ENCODE measurements at places on chromosomes 13 and 19.

GRCh38 chr13:39682310-39682709 is 26.8 kb downstream of the COG6 start:
- no peak for DNase-seq

GRCh38 chr19:3646336-3647092 is 19.9 kb upstream of the CACTIN start:
- DNase-seq: no peak

- DNase-seq: peak; percentile 12
Measured at GRCh38 chr13:77508959-77509620, 26.4 kb upstream of the SCEL start.

GRCh38 chr13:24997367-24997967 is 98.5 kb upstream of the PABPC3 start:
- peak; percentile 50 for DNase-seq

DNA sequence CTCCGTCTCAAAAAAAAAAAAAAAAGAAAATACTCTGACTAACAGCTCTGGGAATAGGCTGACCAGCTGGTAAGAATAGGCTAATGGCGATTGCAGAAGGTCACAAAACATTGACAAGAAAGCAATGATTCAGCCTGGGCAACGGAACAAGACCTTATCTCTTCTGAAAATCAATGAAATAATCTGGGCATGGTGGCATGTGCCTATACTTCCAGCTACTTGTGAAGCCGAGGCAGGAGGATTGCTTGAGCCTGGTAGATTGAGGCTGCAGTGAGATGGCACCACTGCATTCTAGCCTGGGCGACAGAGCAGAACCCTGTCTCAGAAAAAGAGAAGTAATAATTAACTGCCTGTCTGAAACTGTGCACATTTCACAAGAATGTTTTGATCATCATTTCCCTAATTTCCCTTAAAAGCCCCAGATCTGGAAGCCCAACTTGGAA is 18.8 kb upstream of the MTRF1 start:
- DNase-seq: no peak

- DNase-seq: peak; percentile 16
Measured at GRCh38 chr19:4521170-4521887, 3.0 kb upstream of the PLIN4 start.

DNA sequence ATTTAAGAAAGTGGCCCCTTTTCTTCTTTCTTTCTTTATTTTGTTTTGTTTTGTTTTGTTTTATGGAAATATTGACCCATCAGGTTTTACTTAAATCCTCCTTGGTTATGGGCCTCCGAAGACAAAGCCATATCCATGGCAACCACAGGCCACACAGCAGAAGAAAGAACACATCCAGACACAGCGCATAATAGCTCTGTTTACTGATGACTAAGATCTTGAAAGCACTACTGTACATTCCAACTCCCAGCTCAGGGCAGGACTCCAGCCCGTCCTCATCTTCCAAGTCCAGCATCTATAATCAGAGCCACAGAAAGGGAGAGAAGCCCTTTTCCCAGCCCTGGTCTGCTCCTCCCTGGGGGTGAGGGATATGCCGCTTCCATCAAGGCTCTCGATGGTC is 84.3 kb downstream of the NUFIP1 start:
- DNase-seq: peak; percentile 99

GRCh38 chr13:89571676-89572075 is 1775.8 kb upstream of the MIR17HG start:
- no peak for DNase-seq

GRCh38 chr13:24724714-24725113 is 39.3 kb upstream of the RNF17 start:
- no peak for DNase-seq

GRCh38 chr19:7934766-7935165 is 8.7 kb downstream of the TIMM44 start:
- DNase-seq: no peak

DNA sequence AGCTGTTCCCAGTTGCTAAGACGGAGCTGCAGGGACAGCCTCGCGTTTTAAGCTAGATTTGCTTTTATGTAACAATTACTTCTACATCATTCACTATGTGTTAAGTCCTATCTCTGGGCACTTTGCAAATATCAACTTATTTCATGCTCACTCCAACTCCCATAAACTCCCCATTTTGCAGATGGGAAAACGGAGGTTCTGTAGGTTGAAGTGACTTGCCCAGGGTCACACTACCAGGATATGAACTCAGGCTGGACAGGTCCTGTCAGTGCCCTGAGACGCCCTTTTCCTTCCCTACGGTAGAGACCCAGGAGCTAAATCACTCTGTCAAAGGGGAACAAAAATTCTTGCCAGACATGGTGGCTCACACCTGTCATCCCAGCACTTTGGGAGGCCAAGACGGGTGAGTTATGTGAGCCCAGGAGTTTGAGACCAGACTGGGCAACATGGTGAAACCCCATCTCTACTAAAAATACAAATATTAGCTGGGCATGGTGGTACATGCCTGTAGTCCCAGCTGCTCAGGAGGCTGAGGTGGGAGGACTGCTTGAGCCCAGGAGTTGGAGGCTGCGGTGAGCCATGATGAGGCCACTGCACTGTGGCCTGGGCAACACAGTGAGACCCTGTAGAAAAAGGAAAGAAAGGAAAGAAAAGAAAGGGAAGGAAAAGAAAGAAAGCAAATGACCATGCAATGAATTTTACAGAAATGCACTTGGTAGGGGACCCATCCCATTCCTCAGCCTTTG is 14.5 kb upstream of the NFIC start:
- no peak for DNase-seq

DNA sequence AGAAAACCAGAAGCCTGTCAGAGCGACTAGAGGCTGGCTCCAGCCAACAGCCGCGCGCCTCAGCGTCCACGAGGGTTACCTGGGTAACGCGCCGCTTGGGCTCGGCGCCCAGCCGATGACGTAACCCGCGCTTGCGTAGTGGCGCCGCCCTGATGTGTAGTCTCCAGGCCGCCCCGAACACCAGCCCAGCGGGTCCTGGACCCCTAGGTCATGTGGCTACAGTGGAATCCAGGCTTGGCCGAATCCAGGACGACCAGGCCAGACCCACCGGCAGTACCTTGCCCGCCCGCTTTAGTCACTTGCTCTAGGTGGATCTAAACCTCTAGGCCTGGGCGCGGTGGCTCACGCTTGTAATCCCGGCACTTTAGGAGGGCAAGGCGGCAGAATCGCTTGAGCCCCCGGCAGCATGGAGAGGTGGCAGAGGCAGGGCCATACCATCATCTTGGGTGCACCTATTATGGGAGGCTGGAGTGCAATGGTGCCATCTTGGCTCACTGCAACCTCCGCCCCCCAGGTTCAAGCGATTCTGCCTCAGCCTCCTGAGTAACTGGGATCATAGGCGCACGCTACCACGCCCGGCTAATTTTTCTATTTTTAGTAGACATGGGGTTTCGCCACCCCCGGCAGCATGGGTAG is 7.2 kb upstream of the ZNF606 start:
- no peak for DNase-seq

DNA sequence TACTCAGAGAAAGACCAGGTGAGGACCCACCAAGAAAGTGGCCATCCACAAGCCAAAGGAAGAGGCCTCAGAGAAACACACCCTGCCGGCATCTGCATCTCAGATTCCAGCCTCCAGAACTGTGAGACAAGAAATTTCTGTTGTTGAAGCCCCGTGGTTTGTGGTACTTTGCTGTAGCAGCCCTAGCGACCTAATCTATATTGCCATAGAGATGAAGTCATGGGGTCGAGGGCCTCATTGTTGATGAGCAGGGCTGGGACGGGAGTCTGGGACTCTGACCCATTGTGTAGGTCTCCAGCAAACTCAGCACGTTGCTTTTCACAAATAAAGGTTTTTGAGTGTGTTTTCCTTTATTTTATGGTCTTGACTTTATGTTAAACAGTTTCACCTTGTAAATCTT is 174.9 kb downstream of the TNFSF13B start:
- DNase-seq: no peak

DNA sequence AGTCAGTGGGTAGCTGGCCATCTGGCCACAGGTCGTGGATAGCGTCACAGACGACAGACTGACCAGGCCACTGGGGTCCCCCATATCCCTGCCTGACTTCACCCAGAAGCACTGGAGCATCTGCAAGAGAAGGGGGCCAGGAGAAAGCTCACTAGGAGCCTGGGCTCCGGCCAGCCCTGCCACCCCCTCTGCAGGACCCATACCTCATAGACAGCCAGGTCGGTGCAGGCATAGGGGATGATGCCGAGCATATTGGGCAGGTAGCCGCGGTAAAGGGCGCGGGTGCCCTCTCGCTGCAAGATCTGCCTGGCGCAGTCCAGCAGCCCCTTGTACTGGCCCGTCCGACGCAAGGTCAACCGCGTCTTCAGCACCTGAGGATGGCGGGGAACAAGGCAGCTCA is 2.5 kb upstream of the KHSRP start:
- no peak for DNase-seq

DNA sequence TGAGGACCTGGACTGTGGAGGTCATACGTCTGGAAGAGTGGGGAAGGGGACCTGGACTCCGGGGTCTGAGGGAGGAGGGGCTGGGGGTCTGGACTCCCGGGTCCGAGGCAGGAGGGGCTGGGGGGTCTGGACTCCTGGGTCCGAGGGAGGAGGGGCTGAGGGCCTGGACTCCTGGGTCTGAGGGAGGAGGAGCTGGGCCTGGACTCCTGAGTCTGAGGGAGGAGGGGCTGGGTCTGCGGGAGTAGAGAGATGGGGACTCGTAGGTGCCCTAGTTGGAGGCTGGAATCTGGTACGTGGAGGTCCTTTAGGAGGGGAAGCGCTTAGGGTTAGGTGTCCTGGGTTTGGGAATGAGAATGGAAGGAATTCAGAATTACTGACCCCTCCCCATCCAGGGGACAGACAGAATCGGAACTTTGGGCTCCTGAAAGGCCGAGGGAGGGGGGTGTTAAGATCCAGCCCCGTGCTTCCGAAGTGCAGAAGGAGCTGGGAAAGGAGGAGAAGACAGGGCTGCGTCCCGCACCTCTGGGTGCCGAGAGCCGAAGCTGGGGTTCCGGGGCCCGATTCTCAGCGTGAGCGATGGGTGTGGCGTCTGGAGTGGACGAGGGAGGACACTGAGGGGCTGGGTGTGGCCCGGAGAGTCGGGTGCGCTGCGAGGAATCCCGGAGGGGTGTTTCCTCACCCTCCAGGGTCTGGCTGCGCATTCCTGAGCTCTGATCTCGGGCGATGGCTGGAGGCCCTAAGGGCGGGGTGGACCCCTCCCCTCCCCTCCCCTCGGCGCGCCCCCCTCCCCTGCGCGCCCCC is 608 bp downstream of the MYADM start:
- DNase-seq: peak; percentile 76

DNA sequence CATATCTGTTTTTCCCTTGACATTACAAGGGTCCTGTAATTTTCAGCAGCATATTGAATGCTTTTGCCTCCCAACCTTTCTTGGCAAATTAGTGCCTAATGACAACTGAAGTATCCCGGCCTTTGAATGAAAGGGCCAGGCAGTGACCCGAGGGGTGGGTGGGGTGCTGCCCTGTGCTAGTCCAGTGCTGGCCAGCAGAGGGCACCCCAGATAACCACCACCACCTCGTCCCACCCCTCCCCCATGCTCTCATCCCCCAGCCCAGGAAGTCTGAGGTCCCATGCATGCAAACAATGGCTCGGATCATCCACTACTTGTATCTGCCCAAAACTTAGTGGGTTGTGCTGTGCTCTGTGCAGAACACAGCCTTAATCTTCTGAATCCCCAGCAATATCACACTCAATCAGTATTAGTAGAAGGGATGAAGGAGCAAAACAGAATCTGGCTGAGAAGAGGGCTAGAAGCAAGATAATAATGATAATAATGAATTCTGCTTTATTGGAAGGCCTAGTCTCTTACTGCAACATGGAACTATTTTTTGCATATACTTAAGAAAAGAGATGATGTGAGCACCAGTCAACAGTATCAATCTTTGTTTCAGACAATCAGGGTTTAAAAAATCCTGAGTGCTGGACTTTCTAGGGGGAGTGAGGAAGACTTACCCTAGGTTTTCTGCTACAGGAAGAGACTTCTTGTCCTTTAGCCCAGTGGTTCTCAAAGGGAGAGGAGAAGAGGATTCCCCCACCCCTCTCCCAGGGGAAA is 3.8 kb downstream of the ATP12A start:
- peak; percentile 40 for DNase-seq

DNA sequence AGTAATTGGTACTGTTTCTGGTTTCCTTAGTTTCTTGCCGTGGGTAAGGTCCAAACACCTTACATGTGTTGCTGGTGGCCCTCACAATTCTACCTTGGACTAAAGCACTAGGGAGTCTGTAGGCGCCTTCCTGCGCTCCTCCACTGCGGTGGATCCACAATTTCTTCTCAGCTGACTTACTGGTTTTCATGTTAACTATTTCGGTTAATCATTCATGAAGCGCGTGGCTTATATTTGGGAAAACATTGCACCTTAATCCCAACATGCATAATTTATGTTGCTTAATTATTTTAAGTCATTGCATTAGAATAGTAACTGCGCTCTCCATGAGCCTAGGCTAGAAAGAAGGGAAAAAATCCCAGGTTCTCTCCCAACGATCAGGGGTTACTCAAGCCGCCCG is 37.7 kb downstream of the ARHGEF7 start:
- no peak for DNase-seq

- no peak for DNase-seq
Measured at GRCh38 chr13:26111797-26112196, 60.0 kb upstream of the SHISA2 start.

DNA sequence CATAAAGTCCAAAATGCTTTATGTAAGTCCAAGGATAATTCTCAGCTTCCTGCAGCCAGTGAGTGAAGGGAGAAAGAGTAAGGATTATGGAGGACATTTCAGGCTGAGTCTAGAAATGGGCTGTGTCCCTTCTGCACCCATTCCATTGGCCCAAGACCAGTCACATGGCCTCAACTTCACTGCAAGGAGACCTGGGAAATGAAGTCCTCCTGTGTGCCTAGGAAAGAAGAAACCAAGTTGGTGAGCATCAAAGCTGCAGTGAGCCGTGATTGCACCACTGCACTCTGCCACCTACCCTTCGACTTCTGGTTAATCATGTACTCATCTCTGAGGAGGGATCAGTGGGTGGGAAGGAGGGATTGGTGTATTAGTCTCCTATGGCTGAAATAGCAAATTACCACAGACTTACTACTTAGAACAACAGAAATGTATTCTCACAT is 3.6 kb upstream of the CD37 start:
- peak; percentile 44 for DNase-seq

GRCh38 chr19:19250196-19250801 is 22.8 kb downstream of the TM6SF2 start:
- DNase-seq: no peak

DNA sequence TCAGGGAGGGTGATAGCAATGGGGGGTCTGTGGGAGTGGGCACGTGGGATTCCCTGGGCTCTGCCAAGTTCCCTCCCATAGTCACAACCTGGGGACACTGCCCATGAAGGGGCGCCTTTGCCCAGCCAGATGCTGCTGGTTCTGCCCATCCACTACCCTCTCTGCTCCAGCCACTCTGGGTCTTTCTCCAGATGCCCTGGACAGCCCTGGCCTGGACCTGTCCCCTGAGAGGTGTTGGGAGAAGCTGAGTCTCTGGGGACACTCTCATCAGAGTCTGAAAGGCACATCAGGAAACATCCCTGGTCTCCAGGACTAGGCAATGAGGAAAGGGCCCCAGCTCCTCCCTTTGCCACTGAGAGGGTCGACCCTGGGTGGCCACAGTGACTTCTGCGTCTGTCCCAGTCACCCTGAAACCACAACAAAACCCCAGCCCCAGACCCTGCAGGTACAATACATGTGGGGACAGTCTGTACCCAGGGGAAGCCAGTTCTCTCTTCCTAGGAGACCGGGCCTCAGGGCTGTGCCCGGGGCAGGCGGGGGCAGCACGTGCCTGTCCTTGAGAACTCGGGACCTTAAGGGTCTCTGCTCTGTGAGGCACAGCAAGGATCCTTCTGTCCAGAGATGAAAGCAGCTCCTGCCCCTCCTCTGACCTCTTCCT is 9.3 kb upstream of the CEACAM7 start:
- no peak for DNase-seq

Measured in mesenchymal stem cell (in vitro differentiated cells and primary cell).